SK-N-SH (cell line): ENCODE measurements at places on chromosomes 6 and 20. TPM values are rescaled to one million over a fixed set of nuclear protein-coding genes. Genes with fewer than 3 reads are reported as not detected.

Gene HSPA12B
- polyA plus RNA-seq = 0.24 and 0.46 TPM in 2 replicates

- H3K36me3 ChIP-seq = no peaks in the 10 kb centered on the region
- peak; percentile 76 for DNase-seq
- no peaks in the 10 kb centered on the region for H3K4me1 ChIP-seq
- peak overlapping the region; percentile 74 for H3K4me3 ChIP-seq
- H3K27me3 ChIP-seq = no peaks in the 10 kb centered on the region
These were observed 66.4 kb downstream of the STX11 start for GRCh38 chr6:144216668-144217218.

Gene NEDD9
- 7.4 and 9.9 TPM in 2 replicates for polyA plus RNA-seq

Gene ZNF311
- 0.16 and 0.21 TPM in 2 replicates for polyA plus RNA-seq

- no peaks in the 10 kb centered on the region for H3K27me3 ChIP-seq
- H3K36me3 ChIP-seq = no peaks in the 10 kb centered on the region
- no peak overlapping the region; the same call in 1 of the 2 replicates for H3K27ac ChIP-seq
- H3K4me1 ChIP-seq = no peaks in the 10 kb centered on the region
- DNase-seq = no peak
- no peak overlapping the region for H3K4me3 ChIP-seq
These were observed 413.4 kb upstream of the SOX4 start for GRCh38 chr6:21180155-21180554.

GRCh38 chr6:154234019-154234772, 122.4 kb downstream of the IPCEF1 start:
- DNase-seq = no peak
- no peaks in the 10 kb centered on the region for H3K27me3 ChIP-seq
- H3K27ac ChIP-seq = no peak overlapping the region
- H3K4me1 ChIP-seq = no peaks in the 10 kb centered on the region
- H3K4me3 ChIP-seq = no peak overlapping the region
- no peaks in the 10 kb centered on the region for H3K36me3 ChIP-seq

DNA sequence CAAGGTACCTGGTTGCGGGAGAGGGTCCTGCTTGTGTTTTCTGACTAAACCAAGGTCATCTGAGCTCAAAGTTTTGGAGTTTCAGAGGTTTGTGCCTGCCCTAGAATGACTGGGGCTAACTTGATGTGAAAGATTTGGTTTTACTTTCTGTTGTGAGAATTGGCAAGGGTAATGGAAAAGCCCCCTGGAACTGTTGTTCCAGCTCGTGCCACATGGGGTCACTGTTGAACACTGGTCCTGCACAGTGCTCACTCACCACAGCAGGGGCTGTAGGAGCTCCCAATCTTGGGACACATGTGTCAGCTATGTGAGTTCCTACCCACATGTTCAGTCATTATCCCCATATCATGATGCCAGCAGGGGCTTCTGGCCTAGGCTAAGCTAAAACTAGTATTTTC, 6.5 kb downstream of the TGM6 start:
- H3K27me3 ChIP-seq = no peaks in the 10 kb centered on the region
- H3K27ac ChIP-seq = peak overlapping the region; percentile 86
- H3K4me1 ChIP-seq = no peaks in the 10 kb centered on the region
- peak; percentile 44 for DNase-seq
- H3K36me3 ChIP-seq = no peaks in the 10 kb centered on the region
